ENCODE measurements at places on chromosomes 11 and 22.

DNA sequence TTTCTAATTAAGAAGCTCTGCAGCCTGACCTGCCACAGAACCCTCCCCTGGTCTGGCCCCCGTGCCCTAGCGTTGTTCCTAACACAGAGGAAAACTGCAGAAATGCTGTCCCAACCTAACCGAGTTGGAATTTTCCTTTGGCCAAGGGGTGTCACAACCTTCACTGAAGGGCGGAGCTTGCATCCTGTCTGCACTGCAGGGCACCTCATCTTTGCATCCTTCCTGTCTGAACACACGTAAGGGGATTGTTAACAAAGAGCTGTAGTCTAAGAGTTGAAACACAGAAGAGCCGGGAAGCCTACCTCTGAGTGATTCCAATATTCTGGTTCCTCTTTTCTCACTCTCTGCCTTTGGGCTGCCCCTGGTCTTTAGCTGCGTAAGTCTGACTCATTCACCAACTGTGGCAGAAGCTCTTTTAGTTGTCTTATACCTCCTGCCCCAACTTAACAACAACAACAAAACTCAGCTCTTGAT, 1.6 kb downstream of the DIXDC1 start:
- no peak for DNase-seq

- DNase-seq, result no peak
Observed at GRCh38 chr11:74257959-74258553, 53.4 kb downstream of the P4HA3 start.

- no peak for DNase-seq
Observed at GRCh38 chr11:95084509-95084908, 5.1 kb upstream of the ENDOD1 start.

DNA sequence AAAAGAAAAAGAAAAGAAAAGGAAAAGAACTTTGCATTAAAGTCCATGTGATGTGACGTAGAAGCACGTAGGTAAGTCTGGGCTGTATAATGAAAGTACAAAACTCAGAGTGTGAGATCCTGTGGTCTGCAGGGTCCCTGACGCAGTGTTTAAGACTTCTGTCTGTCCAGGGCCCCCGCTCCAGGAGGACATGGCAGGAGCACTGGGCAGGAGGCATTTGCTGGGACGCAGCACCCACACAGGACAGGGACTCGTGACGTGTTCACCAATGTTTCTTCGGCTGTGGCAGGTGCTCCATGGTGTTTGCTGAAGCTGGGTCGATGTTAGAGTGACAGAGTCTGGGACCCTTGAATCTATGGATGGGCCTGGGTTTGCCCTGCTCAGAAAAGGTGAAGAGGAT, 348.1 kb downstream of the BRD1 start:
- no peak for DNase-seq
